ENCODE measurements at places on chromosomes 6 and 20.
A peak's percentile ranks its signal among the peaks of the same experiment; 100 is the strongest.

- peak; percentile 29 for DNase-seq
These were observed 5.6 kb downstream of the BRD2 start for GRCh38 chr6:32974016-32974333.

GRCh38 chr6:69578361-69578890, 218.4 kb downstream of the LMBRD1 start:
- no peak for DNase-seq

GRCh38 chr6:111854683-111855082, 18.6 kb downstream of the FYN start:
- no peak for DNase-seq

- DNase-seq, result no peak
These were observed 157.5 kb downstream of the ADGRG6 start for GRCh38 chr6:142459271-142459670.

- DNase-seq, result no peak
These were observed 512.6 kb upstream of the MAP3K7 start for GRCh38 chr6:91099479-91099878.

- DNase-seq, result no peak
These were observed 137.4 kb upstream of the SGK1 start for GRCh38 chr6:134455319-134455718.

GRCh38 chr20:35947489-35947888, 6.8 kb downstream of the SCAND1 start:
- peak; percentile 13 for DNase-seq

- DNase-seq, result peak; percentile 69
These were observed 241.2 kb downstream of the TTLL2 start for GRCh38 chr6:167565884-167566599.

DNA sequence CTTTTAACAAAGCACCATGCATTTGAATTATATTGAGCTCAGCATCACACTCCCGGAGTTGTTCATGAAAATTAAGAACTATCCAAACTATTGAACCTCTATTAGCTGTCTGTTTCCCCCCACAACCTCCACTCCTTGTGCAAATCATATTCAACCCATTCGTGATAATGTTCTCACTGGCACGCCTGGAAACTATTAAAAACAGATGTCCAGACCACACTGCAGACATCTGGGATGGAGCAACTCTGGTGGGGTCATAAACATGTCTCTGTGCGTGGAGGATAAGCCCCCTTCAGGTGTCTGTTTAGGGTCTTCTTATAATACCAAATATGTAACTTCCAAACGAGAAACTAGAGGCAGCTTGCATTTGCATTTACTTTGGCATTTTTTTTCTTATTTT, 193.7 kb downstream of the TFAP2A start:
- DNase-seq, result no peak

DNA sequence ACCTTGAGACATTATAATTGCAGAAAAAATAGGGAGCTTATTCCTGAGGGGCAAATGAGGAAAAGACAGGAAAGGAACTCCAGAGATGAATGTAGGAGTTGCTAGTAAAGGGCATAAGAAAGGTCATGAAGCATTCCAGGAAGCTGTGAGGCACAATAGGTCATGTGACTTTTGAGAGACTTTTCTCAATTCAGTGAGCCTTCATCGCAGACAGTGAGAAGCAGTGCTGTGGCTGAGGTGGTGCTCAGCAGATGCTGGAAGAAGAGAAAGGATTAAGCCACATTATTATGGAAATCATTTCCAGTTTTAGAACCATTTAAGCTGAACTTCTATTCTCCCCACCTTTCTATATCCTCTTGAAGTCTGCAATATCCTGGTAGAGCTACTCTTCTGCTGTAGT, 4.1 kb downstream of the SPTLC3 start:
- DNase-seq, result no peak
